ENCODE measurements at places on chromosomes 1 and 21.

DNA sequence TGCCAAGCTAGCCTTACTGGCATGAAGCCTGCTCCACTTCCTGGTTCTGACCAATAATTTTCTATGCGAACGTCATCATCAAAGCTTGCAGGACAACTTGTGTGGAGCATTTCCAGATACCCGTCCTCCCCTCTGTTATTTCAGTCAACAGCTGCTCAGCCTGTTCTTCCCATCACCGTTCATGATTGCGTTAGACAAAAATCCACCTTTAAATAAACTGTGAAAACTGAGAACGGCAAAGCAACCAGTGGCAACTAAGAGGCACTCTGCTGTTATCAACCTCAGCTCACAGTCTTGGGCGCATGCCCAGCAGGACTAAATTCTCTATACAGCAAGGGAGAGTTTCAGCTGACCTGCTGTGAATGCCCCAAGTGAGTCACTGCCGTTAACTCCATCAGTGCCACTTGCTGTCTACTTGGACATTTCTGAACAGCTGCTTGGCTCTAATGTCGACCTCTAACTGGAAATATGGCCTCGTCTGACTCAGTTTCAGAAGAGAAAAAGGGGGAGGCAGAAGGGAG is 207.4 kb upstream of the RUNX1 start:
- H3K36me3 ChIP-seq: no peaks in the 10 kb centered on the region
- peaks cover 13% of the 10 kb centered on the region for H3K4me1 ChIP-seq
- H3K27me3 ChIP-seq: no peaks in the 10 kb centered on the region
- peak overlapping the region; percentile 85 for H3K27ac ChIP-seq
- no peak overlapping the region for H3K4me3 ChIP-seq
- DNase-seq: no peak

- no peak for DNase-seq
- H3K4me3 ChIP-seq: no peak overlapping the region
- no peaks in the 10 kb centered on the region for H3K4me1 ChIP-seq
- H3K27ac ChIP-seq: no peak overlapping the region
Observed at GRCh38 chr1:145796753-145797152, 27.1 kb downstream of the RNF115 start.

DNA sequence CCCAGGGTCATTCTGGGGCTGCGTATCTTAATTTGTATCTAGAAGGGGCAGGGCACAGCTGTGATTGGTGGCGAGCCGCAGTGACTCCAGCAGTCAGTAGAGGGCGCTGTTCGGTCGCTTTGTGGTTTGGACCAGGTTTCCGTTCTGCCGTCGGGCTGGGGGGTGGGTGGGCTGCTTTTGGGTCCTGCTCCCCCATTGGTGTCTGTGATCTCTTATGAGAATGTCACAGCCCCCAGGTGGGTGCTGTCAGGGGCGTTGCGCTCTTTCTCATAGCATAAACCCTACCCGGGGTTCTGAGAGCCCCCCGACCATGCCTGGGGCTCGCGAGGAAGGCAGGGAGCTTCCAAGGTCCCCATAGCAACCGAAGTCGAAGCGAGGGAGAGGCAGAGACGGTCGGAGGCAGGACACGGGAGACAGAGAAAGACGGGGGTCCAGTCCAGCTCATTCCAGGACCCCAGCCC is 5.4 kb downstream of the TFF3 start:
- no peak overlapping the region for H3K4me3 ChIP-seq
- H3K4me1 ChIP-seq: peaks cover 6% of the 10 kb centered on the region
- no peak for DNase-seq
- H3K27ac ChIP-seq: no peak overlapping the region

DNA sequence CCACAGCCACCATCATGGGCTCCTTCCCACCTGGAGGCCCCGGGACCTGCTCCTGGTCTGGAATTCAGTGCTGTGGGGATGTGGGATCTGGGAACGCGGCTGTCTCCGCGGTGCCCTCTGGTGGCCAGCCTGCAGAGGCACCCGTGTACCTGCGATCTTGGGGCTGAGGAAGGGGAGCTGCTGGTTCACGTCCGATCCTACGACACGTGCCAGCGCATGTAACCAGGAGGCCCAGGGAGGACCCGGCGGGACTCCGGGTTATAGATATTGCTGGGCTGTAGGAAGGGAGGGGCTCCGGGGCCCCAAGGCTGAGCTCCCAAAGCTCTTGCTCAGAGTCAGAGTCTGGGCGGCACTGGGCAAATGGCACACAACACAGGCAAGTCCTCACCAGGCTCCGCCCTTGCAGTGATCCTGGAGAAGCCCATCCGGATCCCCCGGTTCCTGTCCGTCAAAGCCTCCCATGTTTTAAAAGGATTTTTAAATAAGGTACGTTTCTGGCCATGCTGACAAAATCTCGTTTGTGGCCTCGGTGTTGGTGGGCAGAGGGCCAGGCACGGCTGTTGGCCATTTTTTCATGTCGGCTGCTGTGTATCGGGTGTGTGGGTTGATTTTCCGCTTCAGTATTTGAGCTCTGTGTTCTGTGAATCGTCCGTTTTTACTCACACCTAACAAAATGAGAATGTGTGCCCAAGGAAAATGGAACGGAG is 20.1 kb downstream of the FAAP20 start:
- no peaks in the 10 kb centered on the region for H3K36me3 ChIP-seq
- no peak overlapping the region for H3K27ac ChIP-seq
- DNase-seq: no peak
- peak overlapping the region; percentile 14 for H3K4me3 ChIP-seq
- no peaks in the 10 kb centered on the region for H3K27me3 ChIP-seq
- H3K4me1 ChIP-seq: no peaks in the 10 kb centered on the region

GRCh38 chr21:45012662-45013259 is 61.6 kb upstream of the ADARB1 start:
- H3K4me1 ChIP-seq: no peaks in the 10 kb centered on the region
- DNase-seq: no peak
- H3K36me3 ChIP-seq: no peaks in the 10 kb centered on the region
- H3K27ac ChIP-seq: no peak overlapping the region
- H3K4me3 ChIP-seq: no peak overlapping the region
- no peaks in the 10 kb centered on the region for H3K27me3 ChIP-seq

DNA sequence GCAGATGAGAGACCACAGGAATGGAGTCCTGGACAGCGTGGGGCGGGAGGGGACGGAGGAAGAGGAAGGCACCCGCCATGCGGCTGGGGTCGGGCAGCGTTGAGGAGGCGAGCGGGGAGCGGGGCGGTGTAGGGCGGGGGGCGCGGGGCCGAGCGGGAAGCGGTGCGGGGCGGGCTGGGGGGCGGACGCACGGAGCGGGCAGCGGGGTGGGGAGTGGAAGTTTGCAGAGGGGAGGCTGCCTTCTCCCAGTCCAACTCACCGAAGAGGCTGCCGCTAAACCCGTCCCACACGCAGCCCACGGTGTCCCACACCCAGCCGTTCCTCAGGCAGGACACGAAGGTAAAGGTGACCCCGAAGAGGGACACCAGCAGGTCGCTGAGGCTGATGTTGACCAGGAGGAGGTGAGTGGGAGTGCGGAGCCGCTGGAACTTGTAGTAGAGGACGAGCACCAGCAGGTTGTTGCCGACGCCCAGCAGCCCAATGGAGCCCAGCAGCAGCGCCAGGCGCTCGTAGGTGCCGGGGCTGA is 483 bp downstream of the CHML start:
- peak overlapping the region; percentile 83 for H3K4me3 ChIP-seq
- peaks cover 17% of the 10 kb centered on the region for H3K4me1 ChIP-seq
- DNase-seq: no peak
- peak overlapping the region; percentile 94 for H3K27ac ChIP-seq
- H3K27me3 ChIP-seq: no peaks in the 10 kb centered on the region

DNA sequence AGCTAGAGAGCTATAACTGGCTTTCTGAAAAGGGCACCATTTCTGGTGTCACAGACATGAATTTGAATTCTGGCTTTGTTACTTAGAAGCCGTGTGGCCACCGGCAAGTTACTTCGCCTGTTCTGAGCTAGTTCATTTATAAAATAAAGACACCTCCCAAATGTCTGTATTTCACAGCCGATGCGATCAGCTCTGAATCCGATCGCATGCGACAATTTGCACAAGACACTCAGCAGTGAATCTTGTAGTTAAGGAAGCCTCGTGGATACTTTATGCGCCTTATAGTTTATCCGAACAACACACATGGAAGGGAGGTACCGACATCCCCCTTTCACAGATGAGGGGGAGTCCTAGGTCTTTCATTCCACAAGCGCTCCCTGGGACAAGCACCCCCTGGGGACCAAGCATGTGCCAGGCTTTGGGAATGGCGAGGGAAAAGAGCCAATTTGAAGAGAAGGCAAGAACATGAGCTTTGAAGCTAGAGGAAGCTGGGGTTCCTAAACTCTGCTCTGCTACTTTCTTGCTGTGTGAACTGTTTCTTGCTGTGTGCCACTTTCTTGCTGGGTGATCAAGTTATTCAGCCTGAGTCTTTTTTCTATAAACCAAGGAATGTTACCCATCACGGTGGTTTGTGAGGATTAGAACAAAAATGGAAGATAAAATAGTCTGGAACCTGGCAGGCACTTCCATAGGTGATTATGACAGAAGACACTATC is 3.9 kb downstream of the ID3 start:
- H3K4me1 ChIP-seq: peaks cover 24% of the 10 kb centered on the region
- peak overlapping the region; percentile 93 for H3K27ac ChIP-seq
- no peak for DNase-seq
- no peaks in the 10 kb centered on the region for H3K36me3 ChIP-seq

DNA sequence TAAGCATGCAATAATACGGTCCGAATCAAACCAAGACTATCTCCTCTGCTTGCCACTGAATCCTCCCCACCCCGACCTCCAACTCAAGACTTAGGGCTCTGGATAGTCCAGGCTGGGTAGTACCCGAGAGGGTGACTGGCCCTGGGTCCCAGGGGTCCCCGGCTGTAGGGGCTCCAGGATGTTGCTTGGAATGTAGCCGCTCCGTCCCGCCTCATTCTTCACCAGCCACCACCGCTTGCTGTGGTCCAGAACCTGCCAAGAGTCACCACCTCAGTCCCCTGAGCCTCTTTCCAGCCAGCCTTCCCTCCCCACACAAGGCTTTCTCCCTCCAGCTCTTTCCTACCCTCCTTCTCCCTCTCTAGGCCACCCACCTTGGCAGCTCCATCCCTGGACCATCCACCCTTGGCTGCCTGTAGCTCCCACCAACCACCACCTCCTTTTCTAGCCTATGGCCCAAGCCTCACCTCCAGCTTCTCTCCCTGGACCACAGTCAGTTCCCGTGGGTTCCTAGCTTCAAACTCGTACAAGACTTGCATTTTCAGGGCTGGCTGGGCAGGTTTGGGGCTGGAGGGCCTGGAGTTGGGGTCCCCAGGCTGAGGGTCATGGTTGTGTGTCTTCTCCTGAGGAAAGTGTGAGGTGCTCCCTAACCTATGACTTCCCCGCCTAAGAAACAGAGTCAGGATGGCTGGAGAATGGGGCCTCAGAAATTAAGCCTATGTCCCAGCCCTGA is 10.9 kb upstream of the GSTM3 start:
- DNase-seq: no peak
- no peaks in the 10 kb centered on the region for H3K4me1 ChIP-seq
- H3K27ac ChIP-seq: no peak overlapping the region
- H3K36me3 ChIP-seq: no peaks in the 10 kb centered on the region

GRCh38 chr1:100396651-100397050 is 44.3 kb downstream of the CDC14A start:
- H3K4me3 ChIP-seq: no peak overlapping the region
- no peak for DNase-seq
- no peak overlapping the region for H3K27ac ChIP-seq
- no peaks in the 10 kb centered on the region for H3K4me1 ChIP-seq

DNA sequence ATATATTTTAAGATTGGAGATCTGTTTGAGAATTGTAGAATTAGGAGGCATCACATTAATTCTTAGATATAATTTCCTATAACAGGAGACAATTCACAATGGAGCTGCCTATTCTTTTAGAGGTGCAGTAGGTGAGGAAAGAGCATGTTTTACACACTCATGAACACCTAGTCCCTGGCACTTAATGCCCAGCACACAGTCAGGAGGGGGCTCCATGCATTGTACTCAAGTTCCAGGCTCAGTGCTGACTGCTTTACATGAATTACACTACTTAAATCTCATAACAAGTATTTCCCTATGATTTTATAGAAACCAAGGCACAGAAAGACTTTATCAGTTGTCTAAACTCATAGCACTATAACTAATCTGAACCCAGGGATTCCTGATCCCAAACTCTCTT is 360 bp upstream of the GBP3 start:
- H3K4me1 ChIP-seq: peaks cover 51% of the 10 kb centered on the region
- no peak for DNase-seq
- H3K36me3 ChIP-seq: peaks cover 19% of the 10 kb centered on the region
- H3K27ac ChIP-seq: peak overlapping the region; percentile 89

DNA sequence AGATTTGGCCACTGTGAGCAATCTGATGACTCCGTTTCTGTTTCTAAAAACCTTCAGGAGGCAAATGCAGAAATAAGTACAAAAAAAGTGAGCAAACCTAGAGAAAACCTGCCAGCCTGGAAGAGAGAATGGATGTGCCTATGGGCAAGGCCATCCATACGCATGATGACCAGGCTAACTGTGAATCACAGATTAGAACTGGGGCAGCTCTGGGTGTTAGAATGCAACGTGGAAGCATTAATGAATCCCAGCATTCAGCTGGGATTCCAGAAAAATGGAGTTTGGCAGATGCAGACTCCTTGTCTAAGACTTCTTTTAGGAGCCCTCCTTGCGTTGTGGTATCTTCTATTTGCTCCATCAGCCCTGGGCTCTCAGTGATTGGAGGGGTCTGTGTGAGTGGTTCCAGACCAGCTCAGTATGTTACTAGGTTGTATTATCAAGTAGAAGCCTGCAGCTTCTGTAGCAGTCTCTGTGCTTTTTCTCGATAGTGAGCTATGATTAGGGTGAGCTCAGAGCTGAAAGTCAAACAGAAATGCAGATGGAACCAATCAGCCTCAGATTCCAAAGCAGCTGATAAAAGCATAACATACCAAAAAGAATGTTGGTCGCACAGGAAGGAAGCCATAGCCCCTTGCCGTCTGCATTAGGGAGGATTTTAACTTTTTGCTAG is 154.0 kb downstream of the PSMG1 start:
- no peaks in the 10 kb centered on the region for H3K36me3 ChIP-seq
- H3K4me3 ChIP-seq: no peak overlapping the region
- no peaks in the 10 kb centered on the region for H3K4me1 ChIP-seq
- no peak overlapping the region for H3K27ac ChIP-seq

DNA sequence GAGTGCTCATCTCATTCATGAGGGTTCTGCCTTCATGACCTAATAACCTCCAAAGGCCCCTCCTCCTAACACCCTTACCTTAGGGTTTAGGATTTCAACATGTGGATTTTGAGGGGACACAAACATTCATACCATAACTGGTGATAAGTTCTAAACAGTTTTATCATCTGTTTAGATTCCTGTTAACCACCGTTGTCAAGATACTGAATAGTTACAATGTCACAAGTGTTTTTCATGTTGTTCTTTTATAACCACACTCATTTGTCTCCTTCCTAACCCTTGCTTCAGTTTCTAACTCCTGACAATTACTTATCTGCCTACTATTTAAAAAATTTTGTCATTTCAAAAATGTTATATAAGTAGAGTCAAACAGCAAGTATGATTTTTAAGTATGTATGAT is 86.0 kb downstream of the NCAM2 start:
- H3K27me3 ChIP-seq: no peaks in the 10 kb centered on the region
- no peaks in the 10 kb centered on the region for H3K4me1 ChIP-seq
- no peak overlapping the region for H3K4me3 ChIP-seq
